ENCODE measurements at places on chromosomes 12 and 14.

- no peak for DNase-seq
These were observed 6.9 kb downstream of the KRT3 start for GRCh38 chr12:52788876-52789636.

DNA sequence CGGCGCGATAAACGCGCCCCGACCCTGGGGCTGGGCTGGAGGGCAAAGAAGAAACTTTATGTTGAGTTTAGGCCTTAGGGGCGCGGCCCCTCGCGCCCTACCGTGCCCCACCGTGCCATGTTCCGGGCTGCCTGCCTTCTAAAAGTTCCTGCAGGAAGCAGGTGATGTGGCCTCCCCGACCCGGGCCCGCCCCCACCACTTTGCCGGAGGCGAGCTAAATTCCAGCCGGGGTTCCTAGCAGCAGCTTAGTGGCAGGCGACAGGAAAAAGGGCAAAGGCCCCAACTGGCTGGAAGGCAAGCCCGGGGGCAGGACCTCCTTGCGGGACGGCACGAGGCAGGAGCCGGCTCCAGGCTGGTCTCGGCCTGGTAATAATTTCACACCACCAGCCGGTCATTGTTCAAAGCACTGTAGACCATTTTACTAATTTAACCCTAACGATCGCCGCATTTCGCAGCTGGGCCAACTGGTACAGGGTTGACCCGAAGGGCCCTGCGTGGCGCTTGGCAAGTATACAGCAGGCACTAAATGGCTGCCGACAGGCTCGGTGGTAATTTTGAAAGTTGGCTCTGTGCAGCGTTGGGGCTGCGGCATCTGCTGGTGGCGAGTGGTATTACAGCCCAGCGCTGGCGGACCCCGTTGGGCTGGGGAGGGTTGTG is 895 bp upstream of the CCDC88C start:
- DNase-seq, result peak; percentile 76

DNA sequence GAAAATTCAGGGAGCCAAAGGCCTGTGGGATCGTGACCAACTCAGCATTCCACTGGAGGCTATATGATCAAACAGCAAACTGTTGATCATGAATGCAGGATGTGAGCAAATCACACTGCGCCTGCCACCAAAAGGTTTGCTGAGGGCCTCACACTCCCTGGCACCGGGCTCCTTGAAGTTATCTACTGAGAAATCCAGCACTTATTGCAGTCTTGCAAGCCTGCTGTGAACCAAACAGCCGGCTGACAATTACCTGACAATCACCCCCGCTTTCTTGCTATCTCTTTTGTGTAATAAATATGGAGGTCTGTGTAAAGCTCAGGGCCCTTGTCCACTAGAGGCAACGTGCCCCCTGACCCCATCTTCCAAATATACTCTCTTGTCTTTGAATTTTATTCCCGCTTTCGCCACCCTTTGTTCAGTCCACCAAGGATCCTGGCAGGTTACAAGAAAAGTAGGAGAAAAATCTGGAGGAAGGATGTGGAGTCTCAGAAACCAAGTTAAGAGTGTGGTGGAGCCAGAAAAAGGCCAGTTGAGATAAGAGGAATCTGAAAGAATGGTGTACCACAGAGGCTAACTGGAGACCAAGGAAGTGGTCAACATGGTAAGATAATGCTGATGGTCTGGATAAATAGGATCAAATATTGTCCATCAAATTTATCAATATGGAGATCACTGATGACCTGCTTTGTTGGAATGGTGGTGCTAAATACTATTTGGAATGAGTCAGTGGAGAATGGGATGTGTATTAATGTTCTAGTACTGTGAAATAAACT is 229.2 kb downstream of the ALX1 start:
- no peak for DNase-seq

GRCh38 chr12:96495155-96495554 is 5.8 kb downstream of the CFAP54 start:
- no peak for DNase-seq

GRCh38 chr14:26255213-26255612 is 342.6 kb downstream of the NOVA1 start:
- peak; percentile 55 for DNase-seq

DNA sequence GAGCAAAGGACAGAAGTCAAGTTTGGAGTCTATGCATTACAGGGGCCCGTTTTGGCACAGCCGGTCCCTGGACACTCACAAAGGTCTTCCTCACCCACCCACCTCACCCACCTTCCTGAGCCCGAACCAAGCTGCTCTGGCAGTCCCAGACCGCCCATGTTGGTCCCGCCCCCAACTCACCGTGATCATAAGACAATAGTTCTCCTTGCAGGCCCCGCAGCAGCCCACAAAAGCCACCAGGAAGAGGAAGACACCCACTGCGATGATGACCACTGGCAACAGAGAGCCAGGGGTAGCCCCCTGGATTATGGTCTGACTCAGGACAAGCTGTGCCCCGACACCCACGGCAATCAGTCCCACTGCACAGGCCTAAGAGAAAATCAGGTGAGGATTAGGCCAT is 1.8 kb downstream of the CD63 start:
- DNase-seq, result no peak

DNA sequence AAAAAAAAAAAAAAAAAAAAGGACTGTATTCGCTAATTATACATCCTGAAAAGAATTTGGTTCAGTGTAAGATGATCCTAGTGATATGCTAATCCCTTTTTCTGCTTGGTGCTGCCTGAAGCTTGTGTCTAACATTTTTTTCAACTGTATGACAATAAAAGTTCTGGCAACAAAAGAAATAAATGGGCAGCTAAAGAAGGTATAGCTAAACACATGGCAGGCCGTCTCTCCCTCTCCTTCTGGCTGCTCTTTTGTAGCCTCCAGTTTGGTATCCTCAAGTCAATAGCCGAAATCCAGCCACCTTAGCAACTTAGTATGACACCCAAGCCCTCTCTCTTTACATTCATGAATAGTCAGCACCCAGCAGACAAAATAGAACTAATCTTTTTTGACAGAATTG is 198.3 kb upstream of the OTX2 start:
- DNase-seq, result no peak

GRCh38 chr12:93957870-93958269 is 190.5 kb upstream of the PLXNC1 start:
- no peak for DNase-seq

DNA sequence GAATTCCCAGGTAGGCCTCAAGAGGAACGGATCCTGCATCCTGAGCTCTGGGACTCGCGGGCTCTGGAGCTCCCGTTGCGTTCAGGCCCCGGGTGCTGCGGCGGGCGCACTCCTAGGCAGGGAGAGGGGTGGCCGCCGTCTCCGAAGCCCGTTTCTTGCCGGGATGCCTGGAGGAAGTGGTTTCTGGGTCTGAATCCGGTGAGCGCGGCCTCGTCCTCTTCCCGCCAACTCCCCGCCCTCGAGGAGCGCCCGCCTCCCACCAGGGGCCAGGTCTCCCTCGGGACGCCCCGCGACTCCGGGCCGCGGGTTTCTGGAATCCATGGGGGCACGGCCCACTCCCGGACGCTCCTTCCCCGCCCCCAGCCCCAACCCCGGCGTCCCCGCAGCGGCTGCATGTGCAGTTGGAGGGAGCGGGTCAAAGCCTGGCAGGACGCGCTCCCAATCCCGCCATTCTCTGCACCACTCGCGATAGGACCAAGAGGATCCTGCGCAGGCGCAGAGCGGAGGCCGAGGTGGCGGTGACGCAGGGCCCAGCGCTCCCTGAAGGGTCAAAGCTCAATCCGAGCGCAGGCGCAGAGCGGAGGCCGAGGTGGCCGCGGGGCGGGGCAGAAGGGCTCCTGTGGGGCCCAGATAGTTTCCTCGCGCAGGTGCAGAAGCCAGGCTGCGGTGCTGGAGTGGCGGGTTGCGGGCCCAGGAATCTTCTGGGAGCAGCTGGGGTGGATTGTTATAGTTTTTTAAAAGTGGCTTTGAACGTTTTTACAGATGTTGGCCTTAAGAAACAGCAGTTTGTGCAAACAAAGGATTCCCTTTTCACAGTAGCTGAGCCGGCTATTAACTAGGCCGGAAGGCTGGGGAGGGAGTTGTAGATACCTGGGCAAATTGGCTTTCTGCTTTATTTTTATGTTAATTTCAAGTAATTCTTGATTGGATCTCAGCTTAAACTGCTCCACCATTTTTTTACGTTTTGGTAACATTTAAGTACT is 796.4 kb downstream of the AACS start:
- no peak for DNase-seq

GRCh38 chr14:74533576-74533975 is 40.0 kb downstream of the ISCA2 start:
- DNase-seq, result no peak

GRCh38 chr12:119115296-119115905 is 63.3 kb upstream of the HSPB8 start:
- peak; percentile 81 for DNase-seq

DNA sequence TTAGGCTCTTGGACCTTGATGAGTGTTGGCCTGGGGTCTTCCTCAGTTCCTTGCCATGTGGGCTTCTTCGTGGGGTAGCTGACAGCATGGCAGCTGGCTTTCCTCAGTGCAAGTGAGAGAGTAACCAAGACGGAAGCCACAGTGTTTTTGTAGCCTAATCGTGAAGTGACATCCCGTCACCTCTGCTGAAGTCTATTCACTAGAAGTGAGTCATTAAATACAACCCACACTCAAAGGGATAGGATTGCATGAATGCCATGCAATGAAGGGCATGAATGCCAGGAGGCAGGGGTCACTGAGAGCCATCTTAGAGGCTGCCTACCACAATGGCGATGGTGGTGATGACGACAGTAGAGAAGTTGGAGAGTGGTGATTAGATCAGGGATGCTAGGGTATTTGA is 13.5 kb upstream of the ASIC1 start:
- DNase-seq, result no peak

DNA sequence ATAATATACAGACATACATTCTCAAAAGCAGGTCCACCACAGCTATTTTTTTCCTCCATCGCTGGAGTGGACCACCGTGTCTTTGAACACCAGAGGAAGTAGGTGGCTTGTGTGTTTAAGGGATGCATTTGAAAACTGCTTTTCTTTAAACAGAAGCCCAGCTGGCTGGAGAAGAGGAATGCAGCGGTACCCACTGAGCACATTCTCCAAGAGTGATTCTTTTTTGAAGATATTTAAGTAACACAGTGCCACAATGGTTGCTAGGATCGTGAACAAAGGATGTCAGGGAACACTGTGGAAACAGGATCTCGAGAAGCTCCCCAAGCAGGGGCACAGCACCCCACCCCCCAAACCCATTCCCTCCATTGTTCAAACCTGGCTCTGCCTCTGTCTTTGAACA is 286.6 kb upstream of the PWP1 start:
- no peak for DNase-seq

DNA sequence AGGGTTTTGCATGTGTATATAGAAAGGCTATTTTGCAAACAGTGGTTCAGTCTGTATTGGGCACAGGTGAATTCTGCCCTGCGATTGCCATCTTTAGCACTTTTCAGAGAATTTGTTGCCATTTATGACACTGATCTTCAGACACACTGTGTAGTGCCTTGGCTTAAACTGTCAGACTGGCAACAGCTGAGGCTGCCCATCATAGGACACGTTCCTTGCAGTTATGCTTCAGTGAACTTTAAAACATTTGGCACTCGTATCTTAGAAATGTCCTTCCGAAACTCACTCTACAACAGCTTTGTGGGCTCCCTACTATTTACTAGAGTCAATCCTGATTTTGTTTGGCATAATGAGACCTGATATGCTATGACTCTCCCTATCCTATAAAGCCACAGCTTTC is 29.1 kb downstream of the AP5M1 start:
- DNase-seq, result no peak

GRCh38 chr14:100526632-100527031 is 60.6 kb downstream of the BEGAIN start:
- peak; percentile 14 for DNase-seq

- DNase-seq, result no peak
These were observed 114.3 kb downstream of the NPAS3 start for GRCh38 chr14:33052943-33053342.

DNA sequence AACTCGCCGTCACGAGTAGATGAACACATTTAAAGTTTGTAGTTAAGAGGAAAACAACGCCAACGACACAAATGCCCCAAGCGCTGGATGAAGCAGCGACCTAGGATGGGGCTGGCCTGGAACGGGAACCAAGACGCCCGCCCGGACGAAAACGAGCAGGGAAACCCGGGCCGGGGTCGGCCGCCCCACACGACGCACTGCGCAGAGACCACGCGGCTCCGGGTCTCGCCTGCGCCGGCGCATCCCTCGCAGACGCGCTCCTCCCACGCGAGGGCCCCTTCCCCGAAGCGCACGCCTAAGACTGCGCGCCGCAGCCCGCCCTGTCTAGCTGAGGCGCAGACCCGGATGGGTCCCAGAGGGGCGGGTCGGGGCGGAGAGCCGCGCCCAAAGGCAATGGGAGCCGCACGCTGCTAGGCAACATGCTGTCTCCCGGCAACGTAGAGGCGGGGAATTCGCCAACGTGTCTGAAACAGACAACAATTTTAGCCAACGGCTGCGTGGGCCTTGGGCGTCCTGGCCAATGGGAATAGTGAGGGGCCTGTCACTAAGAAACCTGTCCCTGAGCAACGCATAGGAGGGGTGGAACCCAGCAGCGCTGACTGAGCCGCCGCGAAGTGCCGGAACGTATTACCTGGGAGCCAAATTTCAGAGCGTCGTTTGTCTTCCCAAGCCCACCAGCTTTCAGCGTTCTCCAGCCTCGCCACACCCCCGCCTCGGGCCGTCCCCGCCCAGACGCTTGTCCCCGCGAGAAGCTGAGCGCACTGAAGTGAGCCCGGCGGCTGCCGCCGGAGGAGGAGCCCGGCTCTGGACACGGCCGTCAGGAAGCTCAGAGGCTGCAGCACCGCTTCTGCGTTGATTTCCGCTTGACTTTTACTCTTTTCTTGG is 21.0 kb upstream of the CHFR start:
- DNase-seq, result peak; percentile 95

GRCh38 chr12:89477633-89478279 is 46.8 kb downstream of the GALNT4 start:
- no peak for DNase-seq

DNA sequence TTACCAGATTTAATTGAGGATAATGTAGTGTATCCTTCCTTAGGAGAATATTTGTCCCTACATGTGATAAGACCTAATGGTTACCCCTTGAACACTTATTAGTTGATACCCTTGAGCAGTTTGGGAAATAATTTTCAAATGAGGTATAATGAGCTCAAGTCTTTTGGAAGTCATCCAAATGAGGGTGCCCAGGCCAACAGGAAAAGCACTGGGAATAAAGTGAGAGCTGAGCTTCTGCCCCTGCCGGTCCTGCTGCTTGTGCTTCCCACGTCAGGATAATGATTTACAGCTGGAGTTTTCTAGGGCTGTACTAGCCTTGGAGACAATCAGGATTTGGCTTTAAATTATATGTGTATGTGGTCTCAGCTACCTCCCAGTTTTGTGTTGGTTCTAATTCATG is 178.8 kb upstream of the FRMD6 start:
- DNase-seq, result no peak

GRCh38 chr14:34368971-34369647 is 92.9 kb downstream of the SPTSSA start:
- no peak for DNase-seq

DNA sequence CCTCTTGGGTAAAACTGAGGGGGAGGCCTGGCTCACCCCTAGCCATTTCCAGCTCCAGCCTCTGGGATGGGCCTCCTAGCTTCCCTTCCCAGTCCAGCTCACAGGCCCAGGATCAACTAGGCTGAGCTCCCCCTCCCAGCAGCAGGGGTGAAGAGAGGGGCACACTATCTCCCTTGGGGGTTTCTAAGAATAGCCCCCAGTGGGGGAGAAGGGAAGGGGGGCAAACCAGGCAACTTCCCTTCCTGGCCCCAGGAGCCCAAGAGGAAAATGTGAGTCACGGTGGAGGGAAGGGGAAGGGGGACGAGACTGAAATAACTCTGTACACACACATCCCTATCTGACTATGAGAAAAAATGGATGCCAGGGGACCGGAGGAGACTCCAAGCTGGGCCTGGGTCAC is 9.0 kb downstream of the ADCY6 start:
- no peak for DNase-seq

- no peak for DNase-seq
These were observed 14.0 kb downstream of the CEP290 start for GRCh38 chr12:88127855-88128254.
